ENCODE measurements at places on chromosomes 3 and 15.

DNA sequence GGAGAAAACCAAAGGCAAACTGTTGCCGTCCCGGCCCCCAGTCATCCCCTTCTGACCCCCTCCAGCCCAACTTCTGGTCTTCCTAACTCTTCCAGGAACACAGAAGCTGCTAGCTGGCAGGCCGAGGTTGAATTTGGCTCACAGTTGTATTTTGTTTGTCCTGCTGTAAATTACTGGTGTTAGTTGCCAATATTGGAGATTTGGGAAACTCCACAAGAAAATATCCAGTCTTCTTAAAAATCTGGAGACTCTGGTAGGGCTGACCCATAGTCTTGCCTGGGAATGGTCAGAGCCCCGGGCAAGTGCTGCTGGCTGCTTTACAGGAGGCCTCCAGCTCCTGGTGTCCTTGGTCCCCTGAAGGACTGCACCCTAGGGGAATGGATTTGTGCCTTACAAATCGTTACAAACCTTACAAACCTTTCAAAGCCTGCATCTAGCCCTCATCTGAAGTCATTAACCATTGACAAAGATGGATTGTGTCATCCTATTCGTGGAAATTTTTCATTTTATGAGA lies 112.0 kb upstream of the MCTP2 start:
- no peak for DNase-seq

DNA sequence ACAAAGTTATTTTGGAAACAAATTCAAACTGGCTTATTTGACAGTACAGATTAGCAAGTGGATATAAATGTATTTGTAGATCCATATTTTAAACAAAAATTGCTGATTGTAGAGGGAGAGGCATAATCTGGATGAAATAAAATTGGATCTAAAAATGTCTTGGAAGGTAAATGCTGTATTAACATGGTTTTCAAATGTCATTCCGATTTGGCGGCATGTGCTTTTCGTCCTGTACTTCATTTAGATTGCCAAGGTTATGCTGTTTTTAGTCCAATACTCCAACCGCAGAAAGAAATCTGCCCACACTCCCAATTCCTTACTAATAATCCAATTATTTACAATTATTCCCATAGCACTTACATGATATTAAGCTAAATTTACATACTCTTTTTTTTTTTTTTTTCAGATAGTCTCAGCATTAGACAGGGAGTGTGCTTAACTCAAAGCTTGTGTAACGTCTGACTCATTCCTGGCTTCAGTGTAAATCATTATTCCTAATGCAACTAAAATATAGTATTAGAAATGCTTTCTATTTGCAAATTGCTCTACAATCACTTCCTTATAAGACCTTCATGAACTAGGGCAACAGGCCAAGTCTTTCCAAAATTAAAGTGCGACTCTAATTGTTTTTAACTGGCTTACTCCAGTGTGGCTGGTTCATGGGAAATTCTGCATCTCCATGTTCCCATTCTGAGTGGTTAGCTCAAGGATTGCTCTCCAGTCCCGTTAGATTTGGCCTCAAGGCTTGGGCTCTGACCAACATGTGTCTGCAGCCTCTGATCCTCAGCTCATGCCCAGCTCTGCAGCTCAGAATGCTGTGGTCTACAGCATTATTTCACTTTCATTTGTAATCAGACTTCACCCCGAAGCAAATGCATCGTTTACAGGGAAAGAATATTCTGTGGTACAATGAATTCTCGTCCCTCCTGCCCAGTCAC lies 103.9 kb downstream of the FBN1 start:
- DNase-seq, result no peak

DNA sequence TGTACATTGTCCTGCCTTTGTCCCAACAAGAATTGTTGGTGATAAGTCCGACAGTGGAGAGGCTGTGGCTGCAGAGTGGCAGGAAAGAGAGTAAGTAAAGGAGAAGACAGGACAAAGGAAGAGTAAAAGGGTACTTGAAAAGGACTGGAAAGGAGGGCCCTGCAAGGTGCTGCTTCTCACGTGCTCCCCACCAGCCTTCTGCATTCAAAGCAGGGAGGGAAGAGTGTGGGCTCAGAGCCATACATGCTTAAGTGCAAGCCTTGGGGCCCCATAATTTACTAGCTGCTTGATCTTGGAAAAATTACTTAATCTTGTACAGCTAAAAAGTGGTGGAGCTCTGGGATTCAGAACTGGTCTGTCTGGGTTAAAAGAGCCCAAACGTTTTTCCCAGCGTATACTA lies 29.9 kb downstream of the MME start:
- no peak for DNase-seq

DNA sequence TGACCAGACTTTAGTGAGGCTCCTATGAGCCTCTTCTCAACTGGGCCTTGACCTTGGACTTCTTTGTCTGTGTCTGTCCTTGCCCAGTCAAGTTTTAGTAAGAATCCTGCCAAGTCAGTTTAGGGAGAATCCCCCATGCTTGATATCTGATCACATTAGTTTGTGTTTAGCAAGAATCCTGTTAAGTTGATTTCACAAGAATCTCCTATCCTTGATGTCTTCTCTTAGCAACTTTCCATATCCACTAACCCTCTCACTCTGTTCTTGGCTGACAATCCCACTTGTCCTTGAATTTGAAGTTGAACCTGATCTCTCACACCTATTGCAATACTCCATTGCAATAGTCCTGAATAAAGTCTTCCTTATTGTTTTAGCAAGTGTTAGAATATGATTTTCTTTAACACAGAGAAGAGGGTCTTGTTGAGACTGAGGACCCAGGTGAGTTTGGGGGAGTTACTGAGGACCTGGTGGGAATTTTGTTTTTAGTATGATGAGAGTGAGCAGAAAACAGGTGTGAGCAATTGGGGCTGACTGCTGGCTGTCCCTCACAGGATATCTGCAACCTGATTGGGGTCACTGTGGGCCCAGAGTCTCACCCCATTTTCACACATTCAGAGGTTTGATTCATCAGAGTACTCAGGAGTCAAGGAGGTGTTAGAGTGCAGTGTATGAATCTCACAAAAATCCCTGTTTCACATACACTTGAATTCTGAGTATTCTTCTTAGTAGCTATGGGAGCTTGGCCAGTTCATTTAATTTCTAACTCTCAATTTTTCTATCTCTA lies 39.9 kb upstream of the TNFAIP8L3 start:
- no peak for DNase-seq

- no peak for DNase-seq
Observed at GRCh38 chr3:13686367-13687160, 137.6 kb downstream of the FBLN2 start.

- DNase-seq, result no peak
Observed at GRCh38 chr15:58548308-58549012, 116.7 kb downstream of the LIPC start.
